H1 (cell line): ENCODE measurements at places on chromosomes 11 and 22. TPM values are rescaled to one million over a fixed set of nuclear protein-coding genes. Genes with fewer than 3 reads are reported as not detected.

ADM2 gene
- 7.5 and 8.0 TPM in 2 replicates for total RNA-seq

DNA sequence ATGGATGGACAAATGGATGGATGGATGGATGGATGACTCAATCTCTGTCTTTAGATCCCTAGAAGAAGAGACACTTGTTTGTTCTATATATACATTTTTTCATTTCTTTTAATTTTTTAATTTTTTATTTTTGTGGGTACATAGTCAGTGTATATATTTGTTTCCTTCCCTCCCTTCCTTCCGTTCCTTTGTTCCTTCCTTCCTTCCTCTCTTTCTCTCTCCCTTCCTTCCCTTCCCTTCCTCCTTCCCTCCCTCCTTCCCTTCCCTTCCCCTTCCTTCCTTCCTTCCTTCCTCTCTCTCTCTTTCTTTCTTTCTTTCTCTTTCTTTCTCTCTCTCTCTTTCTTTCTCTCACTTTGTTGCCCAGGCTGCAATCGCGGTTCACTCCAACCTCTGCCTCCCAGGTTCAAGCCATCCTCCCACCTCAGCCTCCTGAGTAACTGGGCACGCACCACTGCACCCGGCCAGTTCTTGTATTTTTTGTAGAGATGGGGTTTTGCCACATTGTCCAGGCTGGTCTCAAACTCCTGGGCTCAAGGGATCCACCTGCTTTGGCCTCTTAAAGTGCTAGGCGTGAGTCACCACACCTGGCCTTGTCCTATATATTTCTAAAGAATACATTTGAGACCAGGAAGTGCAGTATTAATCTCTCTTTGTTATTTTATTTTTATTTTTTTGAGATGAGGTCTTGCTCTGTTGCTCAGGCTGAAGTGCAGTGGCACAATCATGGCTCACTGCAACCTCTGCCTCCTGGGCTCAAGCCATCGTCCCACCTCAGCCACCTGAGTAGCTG lies 42.5 kb upstream of the AQP11 start:
- no peak for DNase-seq

CBLIF gene
- not detected in 2 replicates for total RNA-seq

DNA sequence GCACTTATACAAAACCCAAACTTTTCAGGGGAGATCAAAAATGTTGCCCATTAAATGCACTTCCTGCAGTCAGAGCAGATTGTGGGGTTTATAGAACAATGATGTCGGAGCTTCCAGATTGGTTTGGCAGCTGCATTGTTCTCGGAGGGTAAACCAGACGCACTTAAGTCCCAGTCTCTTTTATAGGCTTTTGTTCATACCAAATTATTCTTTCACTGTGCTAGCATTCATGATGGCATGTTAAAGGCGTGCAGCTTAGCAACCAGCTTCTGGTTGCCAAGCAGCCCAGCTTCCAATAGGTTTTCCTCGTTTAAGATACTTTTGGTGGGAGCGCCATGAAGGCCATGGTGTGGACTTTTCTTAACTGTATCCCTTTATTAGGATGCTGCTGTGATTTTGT lies 40.9 kb downstream of the ZC3H12C start:
- DNase-seq: no peak

GRCh38 chr22:32417906-32418305 lies 5.9 kb upstream of the RTCB start:
- no peak for DNase-seq

DNA sequence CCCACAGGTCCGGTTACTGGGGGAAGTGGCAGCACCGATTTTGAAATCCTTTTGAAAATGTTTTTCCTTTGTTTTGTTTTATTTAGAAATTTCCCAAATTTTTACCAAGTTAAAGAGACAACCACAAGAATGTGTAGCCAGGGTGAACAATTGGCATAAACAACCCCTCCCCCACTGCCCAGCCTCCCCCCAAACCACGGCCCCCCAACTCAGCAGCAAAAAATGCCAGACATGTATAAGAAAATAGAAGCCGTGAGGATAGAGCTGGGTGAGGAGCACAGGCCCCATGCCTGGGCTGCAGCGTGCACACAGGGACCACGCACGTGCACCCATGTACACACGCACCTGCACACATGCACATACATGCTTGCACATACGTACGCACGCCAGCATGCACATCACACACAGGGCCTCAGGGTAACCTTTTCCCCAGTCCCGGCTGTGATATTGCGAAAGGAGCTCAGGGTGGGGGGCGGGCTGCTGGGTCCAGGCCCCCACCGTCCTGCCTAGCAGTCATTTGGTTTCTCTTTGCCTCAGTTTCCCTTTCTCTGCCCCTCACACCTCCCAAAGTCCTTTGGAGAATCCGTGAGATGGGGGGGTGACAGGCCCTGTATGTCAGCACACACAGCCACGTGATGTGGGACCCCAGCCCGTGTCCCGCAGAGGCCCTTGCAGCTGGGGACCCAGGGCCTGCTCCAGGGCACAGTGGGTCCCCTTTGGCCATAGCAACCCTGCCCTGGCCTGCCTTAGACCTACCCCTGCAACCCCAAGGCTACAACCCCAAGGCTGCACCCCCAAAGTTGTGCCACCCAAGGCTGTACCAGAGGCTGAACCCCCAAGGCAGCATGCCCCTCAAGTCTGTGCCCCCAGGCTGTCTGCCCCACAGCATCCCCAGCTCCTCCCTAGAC lies 42.9 kb downstream of the IGF2 start:
- DNase-seq: no peak

DNA sequence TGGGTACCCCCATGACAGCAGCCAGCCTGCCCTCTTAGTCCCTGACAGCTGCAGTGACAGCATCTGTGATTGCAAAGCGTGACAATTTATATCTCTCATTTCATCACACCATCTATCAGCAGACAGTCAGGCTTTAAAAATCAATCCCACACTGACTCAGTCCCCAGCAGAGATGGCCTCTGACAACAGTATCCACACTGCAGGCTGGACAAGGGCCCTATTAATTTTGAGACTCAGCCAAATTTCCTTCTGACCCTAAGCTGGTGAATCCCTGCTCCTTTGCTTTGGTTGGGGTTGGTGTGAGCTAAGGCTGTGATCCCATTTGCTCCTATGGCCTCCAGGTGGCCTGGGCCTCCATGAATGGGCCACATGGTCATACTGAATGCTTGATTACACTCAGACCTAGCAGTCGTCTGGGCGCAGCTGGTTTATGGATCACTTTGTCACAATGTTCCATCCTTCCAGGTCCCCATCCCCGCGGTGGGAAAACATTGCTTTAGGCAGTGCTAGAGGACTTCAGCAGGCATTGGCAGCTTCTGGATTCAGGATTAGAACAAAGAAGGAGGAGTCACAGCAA lies 68.2 kb upstream of the B3GAT1 start:
- no peak for DNase-seq

GRCh38 chr11:25039165-25039564 lies 542.3 kb downstream of the LUZP2 start:
- no peak for DNase-seq

DNA sequence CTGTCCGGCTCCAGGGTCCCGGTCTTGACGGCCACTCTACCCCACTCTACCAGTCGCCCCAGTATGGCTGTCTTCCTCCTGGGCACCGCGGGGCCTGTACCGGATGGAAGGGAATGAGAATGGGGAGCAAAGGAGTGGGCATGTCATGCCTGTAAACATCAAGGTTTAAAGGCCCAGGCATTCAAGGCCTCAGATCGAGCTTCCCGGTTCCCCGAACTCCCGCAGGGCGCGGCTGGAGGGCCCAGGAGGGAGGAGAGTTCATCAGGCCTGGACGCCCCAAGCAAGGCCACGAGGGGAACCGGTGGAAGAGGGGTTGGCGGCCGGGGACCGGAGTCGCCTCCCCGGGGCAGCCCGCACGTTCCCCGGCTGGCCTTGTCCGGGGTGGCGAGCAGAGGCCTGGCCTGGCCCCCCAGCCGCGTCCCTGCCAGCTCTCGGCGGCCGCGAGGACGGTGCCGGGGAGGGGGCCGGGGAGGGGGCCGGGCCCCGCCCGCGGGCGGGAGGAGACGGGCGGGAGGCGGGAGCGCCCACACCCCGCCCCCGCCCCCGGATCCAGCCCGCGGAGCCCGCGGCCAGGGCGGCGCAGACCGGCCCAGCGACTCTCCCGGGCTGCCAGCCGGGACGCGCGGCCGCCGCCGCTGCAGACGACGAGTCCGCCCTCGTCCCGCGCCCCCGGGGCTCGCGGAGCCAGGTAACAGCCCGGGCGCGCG lies at the start of gene CDC42EP1:
Gene CDC42EP1, plus strand, starts transcription at position 580 of the 707 bp plus-strand sequence. CDS start 5,870 bp downstream, outside the sequence.
- no peak for DNase-seq
